ENCODE measurements at places on chromosomes 4 and X. TPM values are rescaled to one million over a fixed set of nuclear protein-coding genes. Genes with fewer than 3 reads are reported as not detected.

- H3K27ac ChIP-seq, result no peak overlapping the region
- no peak overlapping the region for H3K4me3 ChIP-seq
- no peaks in the 10 kb centered on the region for H3K36me3 ChIP-seq
- no peak for DNase-seq
- H3K4me1 ChIP-seq, result no peaks in the 10 kb centered on the region
Measured at GRCh38 chr4:40395166-40395900, 60.2 kb downstream of the CHRNA9 start.

Gene CSAG1
- not detected for total RNA-seq

DNA sequence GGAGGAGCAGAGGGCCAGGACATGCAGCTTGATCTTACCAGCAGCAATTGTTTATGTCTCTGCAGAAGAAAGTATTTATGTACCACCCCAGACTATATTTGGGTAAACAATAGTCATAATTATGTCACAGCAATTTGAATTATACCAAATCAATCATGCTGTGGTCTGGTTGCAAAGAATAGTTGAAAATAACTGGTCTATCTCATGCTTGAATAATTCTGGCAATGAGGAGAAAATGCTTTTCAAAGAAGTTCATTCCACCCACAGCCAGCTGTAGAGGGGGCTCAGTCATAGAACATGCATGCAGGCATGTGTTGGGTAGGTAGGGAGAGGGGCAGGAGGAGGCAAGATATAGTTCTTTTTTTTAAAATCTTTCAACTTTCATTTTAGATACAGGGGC, 399.2 kb downstream of the IL15 start:
- H3K4me1 ChIP-seq, result peaks cover 7% of the 10 kb centered on the region
- H3K27ac ChIP-seq, result no peak overlapping the region
- H3K36me3 ChIP-seq, result no peaks in the 10 kb centered on the region
- H3K4me3 ChIP-seq, result no peak overlapping the region

Gene PRKG2
- 0.58 TPM for total RNA-seq

DNA sequence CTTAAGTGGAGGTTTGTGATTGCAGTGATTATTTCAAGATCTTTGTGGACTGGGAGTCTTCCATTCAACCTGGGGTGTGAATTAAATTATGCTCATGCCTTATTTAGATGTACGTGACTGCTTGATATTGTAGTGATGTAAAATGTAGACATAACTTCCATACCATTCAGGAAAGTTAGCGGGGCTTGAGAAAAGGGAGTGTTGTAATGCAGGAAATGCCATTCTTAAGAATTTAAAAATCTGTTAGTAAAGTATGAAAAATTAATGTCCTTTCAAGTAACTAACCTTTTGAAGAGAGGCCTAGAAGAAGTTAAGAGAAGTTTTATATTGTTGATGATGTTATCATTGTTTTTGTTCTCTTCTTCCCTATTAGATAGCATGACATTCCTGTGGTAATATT, 318.2 kb downstream of the CCSER1 start:
- no peak for DNase-seq
- no peaks in the 10 kb centered on the region for H3K27me3 ChIP-seq
- H3K36me3 ChIP-seq, result no peaks in the 10 kb centered on the region
- no peak overlapping the region for H3K4me3 ChIP-seq
- H3K4me1 ChIP-seq, result no peaks in the 10 kb centered on the region

DNA sequence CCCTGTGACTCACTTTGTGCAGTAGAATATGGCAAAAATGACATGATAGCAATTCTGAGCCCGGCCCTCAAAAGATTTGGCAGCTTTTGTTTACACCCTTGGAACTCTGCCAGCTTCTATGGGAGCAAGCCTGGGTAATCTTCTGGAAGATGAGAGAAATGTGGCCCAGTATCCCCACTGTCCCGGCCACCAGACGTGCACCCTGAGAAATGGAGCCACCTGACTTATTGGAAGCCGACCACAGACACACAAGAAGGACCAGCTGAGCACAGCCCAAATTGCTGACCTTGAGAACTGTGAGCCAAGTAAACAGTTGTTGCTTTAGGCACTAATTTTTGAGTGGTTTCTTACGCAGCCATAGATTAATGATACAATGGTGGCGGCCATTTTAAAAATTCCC, 197.0 kb downstream of the STIM2 start:
- peaks cover 8% of the 10 kb centered on the region for H3K27me3 ChIP-seq
- no peaks in the 10 kb centered on the region for H3K36me3 ChIP-seq
- no peak overlapping the region for H3K27ac ChIP-seq
- no peaks in the 10 kb centered on the region for H3K4me1 ChIP-seq

Gene DCHS2
- total RNA-seq, result not detected

Data from activated CD8-positive, alpha-beta memory T cell treated with anti-CD3 and anti-CD28 coated beads, Interleukin-2, amount 10 ng/mL, durations not matched to agents 7 days and 5 days (primary cell).